HEK293T (cell line): ENCODE measurements at places on chromosomes 1 and 21.
A peak's percentile ranks its signal among the peaks of the same experiment; 100 is the strongest.

DNA sequence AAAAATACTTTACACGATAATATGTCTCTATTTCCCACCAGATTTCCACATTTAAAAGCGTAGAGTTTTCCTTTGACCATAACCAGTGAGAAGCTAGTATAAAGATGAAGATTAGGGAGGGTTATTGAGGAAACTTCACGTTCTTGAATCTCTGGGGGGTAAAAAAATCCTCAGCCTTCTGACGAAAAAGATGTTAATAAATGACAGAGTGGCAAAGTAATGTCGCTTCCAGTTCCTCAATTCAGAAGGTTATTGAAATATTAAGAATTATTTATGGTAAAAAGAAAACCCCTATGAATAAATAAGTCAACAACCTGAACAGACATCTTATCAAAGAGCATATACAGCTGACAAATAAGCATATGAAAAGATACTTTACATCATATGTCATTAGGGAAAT, 241.0 kb downstream of the GPATCH2 start:
- DNase-seq: no peak

DNA sequence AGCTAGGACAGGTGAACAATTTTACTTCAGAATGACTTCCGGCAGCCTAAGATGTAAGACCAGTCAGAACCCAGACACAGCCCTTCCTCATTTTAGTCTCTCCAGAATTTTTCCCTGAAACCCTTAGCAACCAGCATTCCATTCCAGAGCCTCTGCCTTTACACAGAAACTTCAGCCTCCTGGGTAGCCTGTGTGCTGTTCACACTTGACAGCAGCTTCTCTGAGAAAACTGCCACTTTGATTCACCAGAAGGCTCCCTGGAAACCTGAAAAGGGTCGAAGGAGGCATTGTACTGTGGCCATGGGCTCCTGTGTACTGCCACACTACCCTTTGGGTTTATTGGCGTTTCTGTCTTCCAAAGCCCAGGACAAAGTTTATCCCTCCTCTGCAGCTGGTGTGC, 17.4 kb downstream of the HYI start:
- DNase-seq: no peak

GRCh38 chr1:108691128-108691941, 775 bp upstream of the PRPF38B start:
- peak; percentile 26 for DNase-seq

GRCh38 chr1:67614511-67614934, 70.5 kb upstream of the GADD45A start:
- DNase-seq: no peak

DNA sequence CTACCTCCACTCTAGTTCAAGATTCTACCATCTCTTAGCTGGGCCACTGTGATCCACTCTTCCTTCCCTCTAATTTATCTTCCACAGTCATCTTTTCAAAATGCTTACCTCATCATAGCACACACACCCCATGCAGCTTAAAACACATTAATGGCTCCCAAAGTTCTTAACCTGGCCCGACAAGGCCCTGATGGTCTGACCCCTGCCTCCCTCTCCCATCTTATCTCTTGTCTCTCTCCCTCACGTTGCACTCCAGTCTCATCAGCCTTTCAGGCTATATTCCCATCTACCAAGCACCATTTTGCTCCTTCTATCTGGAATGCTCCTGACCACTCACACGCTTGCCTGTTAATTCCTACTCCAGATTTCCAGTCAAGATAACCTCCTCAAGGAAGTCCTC, 2.5 kb upstream of the ZBTB8A start:
- no peak for DNase-seq

GRCh38 chr1:44874155-44874554, 31.1 kb upstream of the PTCH2 start:
- DNase-seq: no peak

GRCh38 chr1:181208083-181208482, 119.6 kb downstream of the IER5 start:
- DNase-seq: no peak

GRCh38 chr1:198939286-198939685, 300.4 kb downstream of the PTPRC start:
- DNase-seq: no peak

DNA sequence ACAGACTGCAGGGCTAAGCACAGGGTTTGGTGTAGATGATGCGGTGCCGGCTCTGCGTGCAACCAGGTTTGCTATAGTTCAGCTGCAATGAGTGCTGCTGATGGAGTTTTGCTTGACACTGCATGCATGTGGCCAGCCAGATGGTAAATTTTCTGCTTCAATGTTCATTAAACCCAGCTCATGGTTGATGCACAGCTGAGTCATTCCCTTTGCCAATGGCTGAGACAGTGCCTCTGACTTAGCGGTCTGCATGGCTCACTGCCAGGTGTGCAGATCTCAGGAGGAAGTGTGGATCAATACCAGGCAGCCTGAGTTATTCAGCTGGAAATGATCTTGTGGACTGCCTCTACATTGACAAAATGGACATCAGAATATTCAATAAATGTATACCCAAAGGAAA, 172.7 kb upstream of the ZP4 start:
- no peak for DNase-seq

GRCh38 chr1:156200044-156200443, 6.1 kb downstream of the SLC25A44 start:
- DNase-seq: no peak

GRCh38 chr1:208069317-208069716, 158.4 kb upstream of the CD34 start:
- no peak for DNase-seq

DNA sequence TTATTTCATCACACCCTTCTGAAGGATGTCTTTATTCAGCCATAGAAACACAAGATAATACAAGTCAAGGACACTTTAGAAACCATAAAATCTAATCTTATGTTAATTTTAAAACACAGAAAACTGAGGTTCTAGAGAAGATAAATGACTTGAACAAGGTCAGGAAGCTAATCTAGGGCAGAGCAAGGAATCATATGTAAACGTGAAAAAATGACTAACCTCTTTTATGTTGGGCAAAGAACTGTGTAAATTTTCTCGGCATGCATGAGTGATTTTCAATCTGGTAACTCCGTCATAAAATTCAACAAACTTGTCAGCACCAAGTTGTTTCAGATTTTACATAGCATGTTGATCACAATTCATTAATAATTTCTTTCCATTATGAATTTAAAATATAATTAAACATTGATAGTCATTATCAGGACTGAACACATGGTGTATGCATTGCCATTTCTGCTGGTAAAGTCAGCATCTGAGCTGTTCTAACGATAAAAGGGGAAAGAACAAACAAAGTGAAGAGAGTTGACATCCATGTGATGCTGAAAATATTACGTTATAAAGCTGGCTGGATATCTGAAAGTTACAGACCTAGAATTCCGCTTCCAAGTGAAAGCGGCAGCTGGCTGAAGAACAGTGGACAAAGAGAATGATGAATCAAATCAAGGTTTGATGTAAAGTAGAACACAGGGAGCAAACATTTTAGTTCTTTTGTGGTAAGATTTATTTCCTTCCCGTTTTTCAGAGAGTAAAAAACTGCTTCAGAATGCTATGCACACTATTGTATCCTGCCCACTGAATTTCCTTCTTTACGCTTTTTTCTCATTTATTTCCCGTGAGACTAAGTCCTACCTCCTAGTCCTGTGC, 1037.4 kb upstream of the TMPRSS15 start:
- no peak for DNase-seq
